ENCODE measurements at places on chromosomes 12 and 14.

DNA sequence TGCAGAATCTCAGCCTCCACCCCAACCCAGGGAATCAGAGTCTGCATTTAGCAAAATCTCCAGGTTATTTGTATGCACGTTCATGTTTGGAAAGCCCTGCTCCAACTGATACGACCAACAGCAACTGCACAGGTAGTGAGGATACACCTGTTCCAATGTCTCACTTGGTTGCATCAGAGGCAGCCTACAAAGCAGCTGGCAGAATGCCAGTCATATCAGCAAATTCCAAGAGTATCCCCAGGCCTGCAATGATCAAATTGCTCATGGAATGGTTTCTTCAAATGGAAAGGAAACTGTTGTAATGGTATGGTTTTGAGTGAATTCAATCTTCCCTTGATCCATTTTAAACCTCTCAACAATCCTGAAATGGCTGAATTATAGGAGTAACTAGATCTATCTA, 75.4 kb downstream of the GRIP1 start:
- DNase-seq, result no peak

GRCh38 chr14:104876251-104876699, 11.2 kb downstream of the CEP170B start:
- no peak for DNase-seq

DNA sequence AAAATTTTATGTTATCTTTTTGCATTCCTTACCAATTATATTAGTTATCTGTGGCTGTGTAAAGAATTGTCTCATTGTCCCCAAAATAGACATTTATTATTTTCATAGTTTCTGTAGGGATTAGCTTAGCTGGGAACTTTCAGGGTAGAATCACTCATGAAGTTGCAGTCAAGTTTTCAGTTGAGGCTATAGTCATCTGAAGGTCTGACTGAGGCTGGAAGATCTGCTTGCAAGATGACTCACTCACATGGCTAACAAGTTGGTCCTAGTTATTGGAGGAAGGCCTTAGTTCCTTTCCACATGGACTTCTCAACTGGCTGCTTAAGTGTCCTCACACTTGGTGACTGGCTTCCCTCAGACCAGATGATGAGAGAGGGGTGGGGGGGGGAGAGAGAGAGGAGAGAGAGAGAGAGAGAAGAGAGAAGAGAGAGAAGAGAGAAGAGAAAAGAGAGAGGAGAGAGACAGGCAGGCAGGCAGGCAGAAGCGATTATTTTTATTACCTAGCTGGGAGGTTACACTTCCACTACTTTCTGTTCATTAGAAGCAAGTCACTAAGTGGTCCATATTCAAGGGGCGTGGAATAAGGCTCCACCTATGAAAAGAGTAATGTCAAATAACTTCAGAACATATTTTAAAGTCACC, 6.4 kb downstream of the AP5M1 start:
- peak; percentile 30 for DNase-seq

- no peak for DNase-seq
Observed at GRCh38 chr14:68910540-68910939, 68.6 kb downstream of the ACTN1 start.

DNA sequence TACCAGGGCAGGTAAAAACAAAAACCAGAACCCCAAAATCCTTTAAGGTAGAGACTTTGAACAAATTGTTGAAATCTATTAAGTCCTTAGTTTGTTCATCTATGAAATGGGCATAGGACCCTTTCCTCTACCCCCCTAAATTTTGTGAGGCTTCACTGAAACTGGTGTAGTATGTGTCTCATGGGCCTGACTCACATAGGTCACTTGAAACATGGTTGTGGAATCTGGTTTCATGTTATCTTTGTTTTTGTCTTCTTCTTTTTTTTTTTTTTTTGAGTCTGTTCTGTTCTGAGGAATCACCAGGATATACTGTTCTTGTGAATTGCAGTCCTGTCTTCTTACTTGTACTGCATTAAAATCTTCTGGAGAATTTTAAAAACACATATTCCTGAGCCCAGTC, 202.2 kb downstream of the KTN1 start:
- no peak for DNase-seq

- peak; percentile 88 for DNase-seq
Observed at GRCh38 chr12:12704593-12705230, 8.7 kb upstream of the GPR19 start.

DNA sequence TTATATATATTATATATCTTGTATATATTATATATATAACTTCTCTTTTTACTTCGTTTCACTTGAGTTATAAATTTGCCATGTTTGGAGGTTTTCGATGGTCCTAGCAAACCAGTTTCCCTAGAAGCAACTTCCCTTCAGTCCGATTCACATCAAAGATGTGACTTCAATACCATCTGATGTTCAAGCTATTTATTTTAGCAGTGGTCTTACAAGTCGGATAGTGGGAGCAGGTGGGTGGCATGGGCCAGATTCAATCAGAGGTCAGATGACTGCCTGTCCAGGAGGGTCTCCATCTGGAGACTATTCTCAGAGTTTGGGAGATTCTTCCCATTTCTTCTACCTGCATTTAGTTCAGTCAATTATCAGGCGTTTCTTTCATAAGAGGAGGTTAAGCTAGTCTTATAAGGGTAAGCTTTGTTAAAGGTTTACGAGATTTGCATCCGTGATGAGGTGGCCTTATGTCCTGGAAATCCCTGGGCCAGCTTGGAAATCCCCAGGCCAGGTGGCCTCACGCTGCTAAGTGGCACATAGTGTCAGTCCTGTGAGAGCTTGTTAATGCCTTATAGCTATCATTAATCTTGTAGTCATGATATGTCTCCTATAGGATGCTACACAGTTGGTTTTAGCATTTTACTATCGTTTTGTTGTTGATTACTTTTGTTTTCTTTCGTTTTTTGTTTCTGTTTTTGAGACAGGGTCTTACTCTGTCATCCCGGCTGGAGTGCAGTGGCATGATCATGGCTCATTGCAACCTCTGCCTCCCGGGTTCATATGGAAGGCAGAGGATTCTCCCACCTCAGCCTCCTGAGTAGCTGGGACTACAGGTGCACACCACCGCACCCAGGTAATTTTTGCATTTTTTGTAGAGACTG, 145.8 kb downstream of the BICD1 start:
- no peak for DNase-seq

- peak; percentile 6 for DNase-seq
Observed at GRCh38 chr12:23834076-23834475, 115.4 kb downstream of the SOX5 start.

DNA sequence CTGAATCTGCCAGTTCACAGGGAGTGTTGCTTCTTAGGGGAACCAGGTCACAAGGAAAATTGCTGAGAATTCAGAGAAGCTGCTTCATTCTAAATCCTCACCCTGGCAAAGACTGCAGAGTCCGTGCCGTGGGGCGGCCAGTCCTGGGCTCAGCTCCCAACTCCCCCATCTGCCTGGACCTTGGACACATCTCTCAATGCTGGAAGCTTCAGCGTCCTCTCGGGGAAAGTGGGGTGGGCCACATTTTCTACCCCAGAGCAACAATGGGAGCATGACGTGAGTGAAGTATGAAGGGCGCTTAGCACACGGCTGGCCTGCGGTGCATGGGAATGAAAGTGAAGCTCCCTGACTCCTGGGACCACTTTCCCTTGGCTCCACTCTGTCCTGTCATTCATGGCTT, 31.2 kb downstream of the HVCN1 start:
- no peak for DNase-seq

DNA sequence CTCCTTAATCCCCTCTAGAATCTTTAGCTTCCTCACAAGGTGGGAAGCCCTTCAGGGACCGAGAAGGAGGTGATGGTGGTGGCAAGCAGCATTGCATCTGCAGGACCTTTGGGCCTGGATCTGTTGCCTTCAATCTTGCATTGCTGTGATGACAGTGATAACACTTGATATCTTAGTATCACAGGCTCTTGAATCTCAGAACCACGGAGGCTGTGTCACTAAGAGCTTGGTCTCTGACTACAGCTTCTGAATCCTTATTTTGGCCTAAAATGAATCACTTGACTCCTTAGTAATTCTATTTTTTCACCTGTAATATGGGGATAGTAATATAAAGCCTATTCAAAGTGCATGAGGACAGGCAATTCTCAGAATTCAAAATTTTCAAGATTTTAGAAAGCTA, 8.9 kb upstream of the AMN1 start:
- DNase-seq, result no peak

- no peak for DNase-seq
Observed at GRCh38 chr14:94379291-94380224, 8.8 kb downstream of the SERPINA1 start.

GRCh38 chr12:94768398-94769046, 118.2 kb upstream of the TMCC3 start:
- DNase-seq, result peak; percentile 9

DNA sequence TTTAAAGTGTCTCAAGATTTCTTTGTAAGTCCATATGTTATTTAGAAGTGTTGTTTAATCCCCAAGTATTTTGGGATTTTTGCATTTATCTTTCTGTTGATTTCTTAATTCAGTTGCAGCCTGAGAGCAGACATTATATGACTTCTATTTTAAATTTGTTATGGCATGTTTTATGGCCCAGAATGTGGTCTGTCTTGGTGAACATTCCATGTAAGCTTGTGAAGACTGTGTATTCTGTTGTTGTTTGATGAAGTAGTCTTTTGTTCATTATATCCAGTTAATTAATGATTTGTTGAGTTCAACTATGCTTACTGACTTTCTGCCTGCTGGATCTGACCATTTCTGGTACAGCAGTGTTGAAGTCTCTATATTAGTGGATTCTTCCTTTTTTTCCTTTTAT, 34.0 kb downstream of the LEMD3 start:
- no peak for DNase-seq

- DNase-seq, result no peak
Observed at GRCh38 chr14:78107166-78107565, 63.0 kb upstream of the NRXN3 start.

GRCh38 chr12:92108651-92109050, 37.0 kb downstream of the BTG1 start:
- DNase-seq, result no peak

DNA sequence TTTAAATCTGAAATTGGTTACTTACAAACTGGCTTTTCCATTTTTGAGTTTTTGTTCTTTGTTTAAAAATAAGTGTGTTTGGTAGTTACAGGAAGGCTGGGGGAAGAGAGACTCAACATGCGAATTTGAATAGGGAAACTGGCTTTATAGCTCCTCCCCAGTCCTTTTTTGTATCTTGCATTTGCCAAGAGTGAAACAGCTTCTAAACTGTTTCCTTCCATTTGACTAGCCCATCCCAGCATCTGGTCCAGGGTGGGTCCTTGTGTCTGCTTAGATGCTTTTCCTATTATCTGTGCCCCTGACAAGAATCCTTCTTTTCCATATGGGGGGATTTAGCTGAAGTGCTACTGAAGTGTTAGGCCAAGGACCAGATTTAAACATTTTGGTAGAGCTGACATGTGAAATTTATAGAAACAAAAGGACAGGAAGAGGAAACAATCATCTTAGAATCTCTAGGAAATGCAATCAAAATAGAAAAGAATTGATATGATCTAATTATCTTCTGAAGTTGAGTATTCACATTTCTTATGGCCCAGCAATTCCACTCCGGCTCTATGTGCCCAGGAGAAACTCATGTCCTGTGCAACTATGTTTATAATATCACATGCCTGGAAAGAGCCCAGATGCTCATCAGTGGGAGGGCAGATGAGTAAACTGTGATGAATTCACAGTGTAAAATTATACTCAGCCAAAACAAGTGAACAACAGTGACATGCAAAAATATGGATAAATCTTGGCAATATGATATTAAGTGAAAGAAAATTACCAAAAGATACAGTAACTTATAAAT, 7.4 kb downstream of the SMOC1 start:
- DNase-seq, result peak; percentile 22

- no peak for DNase-seq
Observed at GRCh38 chr12:111864913-111865312, 22.9 kb downstream of the MAPKAPK5 start.

Data from astrocyte (in vitro differentiated cells and primary cell).